Stimulated activated CD4-positive, alpha-beta T cell treated with anti-CD3 and anti-CD28 coated beads, Interleukin-1b, Interleukin-23, amount 100 ng/mL, for 1 hour (primary cell): ENCODE measurements at places on chromosomes 2 and 18.

DNA sequence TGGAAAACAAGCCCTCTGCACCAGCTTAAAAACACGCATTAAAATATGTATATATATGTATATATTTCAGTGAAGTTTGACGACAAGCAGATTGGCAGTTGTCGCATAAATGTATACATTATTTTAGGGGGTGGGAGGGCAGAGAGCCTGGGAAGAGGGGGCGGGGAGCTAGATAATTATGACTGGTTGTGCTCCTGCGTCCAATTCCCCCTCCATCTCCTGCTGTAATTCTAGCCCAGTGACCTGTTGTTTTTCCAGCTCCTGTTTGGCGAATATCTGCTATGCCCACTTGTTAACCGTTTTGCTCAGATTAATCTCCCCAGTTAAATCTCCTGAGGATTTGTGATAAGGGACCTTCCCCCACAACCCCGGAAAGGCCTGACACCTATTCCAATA, 656 bp downstream of the UNC80 start:
- DNase-seq = no peak

DNA sequence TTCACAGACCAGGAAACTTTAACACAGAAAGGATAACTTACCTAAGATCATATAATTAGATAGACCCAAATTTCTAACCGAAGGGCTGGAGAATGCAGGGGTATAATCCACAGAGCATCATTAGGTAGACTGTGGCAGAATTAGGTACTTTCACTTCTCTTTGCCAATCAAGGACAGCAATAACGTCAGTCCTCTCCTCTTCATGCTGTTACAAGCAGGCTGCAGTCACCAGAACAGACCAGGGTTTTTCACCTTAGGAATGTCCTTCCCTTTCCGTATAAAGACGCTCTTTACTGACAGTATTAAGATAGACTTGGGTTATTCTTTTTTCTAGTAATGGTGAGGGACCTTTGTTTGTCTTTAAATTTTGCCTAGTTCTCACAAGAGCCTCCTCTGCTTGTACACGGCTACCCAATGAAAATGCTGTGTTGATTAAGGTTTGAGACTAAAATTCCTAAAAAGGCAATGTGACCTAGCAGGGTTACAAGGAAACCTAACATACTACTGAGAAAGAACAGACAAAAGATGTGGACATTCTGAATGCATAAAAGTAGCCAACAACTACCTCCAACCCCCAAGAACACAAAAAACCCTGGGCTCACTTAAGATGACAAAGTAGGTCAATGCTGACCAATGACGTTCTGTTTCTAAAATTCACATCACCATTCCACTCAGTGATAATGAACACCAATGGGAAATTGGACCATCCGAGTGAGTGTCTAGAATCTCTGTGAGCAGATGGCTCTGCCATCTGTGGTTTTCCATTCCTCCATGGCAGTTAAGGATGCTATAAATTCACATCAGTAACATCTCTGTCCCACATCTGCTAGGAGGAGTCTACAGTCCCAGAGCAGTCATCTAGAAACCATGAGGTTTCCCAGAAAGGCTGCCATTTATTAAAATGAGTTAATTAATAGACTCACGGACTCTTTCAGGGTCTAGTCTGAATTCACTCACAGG, 2.1 kb downstream of the PDIA6 start:
- DNase-seq = no peak

- no peak for DNase-seq
These were observed 99.8 kb upstream of the KCNH7 start for GRCh38 chr2:162938387-162938786.

- no peak for DNase-seq
These were observed 751 bp upstream of the DNAJC10 start for GRCh38 chr2:182715121-182715891.

DNA sequence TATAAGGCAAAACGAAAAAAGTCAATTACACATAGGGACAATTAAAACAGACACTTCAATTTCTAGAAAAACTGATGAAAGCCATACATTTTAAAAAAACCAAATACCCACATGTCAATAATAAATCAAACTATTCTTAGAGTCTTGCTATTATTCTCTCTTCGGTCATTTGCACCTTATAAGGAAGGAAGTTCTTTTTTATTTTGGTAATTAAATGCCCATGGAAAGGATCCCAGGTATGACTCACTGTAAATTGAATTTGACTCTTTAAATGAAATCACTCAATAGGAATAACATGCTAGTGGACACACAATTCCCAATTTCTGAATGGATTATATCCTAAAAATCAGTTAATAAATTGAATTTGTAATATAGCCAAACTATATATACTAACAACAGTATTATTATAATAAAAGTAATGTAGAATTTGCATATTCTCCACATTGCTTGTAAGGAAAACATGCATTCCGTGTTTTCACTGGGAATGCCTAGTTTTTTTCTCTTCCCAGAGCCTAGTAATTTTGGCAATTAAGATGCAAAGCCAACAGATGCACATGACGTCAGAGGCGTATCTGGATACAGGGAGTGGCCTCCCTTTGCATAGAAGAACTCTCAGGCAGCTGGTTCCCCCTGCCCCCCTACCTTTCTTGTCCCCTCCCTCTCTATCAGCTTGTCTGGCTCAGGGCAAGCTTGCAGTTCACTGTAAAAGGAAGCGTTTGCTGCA, 153.5 kb upstream of the PGAP1 start:
- DNase-seq = no peak

- DNase-seq = no peak
These were observed 120.0 kb upstream of the SCN7A start for GRCh38 chr2:166614029-166614428.

DNA sequence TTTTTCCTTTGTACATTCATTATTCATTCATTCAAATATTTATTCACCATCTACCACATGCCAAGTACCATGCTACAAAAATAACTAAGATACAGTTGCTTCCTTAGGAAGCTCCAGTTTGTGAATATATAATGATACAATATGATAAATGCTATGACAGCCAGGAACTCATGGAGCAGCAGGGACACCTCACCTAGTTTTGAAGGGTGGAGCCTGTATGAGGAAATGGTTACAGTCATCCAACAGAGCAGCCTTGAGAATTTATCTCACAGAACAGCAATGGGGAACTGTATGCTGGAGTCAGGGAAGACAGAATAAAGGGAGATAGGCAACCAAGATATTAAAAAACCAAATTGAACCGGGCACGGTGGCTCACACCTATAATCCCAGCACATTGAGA, 124.0 kb downstream of the OSBPL1A start:
- DNase-seq = no peak

GRCh38 chr2:56034258-56034657, 110.7 kb upstream of the EFEMP1 start:
- no peak for DNase-seq

DNA sequence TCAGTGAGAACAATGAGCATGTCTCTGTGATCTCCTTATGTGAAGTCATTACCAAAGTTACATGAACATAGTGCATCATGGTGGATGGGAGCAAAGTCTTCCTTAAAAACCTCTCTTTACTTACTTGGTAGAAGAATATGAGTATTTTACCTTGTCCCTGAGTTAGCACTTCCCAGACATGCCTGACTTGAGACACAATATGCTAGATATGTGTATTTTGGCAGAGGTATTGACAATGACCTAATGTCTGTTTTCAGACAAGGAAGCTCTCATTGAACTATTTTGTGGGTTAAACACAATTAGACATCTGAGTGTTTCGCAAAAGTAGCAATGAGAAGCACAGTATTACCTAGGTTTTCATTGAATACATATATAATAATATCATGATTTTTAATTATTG, 99.1 kb upstream of the MC4R start:
- DNase-seq = no peak

- DNase-seq = no peak
These were observed 134.6 kb upstream of the KLHL29 start for GRCh38 chr2:23250371-23250770.

- DNase-seq = no peak
These were observed 35.6 kb downstream of the HDLBP start for GRCh38 chr2:241279828-241280227.

GRCh38 chr18:9066358-9066757, 36.1 kb upstream of the NDUFV2 start:
- DNase-seq = no peak

- DNase-seq = no peak
These were observed 63.1 kb downstream of the FECH start for GRCh38 chr18:57523171-57523956.

DNA sequence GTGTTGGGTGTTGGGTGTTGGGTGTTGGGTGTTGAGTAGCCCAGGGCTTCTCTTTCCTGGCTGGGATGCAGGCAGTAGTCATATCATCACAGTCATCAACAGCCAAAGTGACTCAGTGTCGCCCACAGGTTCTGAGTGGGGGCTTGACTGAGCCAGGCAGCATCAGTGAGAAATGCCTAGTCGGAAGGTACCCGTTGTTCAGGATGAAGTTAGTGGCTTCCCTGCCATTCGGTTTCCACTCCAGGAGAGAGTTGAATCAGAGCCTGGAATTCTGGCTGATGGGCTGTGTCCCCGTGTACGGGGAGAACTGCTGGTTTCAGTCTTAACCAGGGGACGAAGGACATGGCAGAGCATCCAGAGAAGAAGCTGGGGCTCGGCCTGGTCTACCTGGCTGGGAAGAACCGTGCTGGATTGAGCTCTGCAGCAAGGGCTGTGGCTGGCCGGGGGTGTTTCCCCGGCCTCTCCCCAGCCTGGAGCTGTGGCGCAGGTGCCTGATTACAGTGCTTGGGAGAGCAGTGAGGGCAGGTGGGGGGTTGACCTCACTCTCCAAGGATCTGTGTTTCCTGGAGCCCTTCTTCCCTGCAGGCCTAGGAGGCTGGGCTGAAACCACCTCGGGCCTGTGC, 49.4 kb downstream of the AGAP1 start:
- DNase-seq = no peak

GRCh38 chr2:179037807-179038206, 12.1 kb downstream of the CCDC141 start:
- DNase-seq = no peak

DNA sequence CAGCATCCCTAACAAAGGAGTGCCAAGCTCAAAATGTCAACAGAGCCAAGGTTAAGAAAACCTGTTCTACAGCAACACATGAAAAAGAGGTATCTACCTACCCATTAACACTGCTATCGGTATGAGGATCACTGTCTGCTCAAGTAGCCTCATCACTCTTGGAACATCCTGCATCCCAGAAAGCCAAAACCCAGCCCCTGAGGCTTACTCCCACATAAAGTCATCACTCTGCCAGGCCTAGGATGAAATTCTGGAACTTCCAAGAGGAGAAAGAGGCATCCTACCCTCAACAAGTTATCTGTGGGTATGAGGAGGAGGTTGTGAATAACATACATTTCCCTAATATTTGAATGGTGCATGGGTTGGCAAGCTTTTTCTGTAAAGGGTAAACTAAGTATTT, 25.5 kb downstream of the CDH2 start:
- DNase-seq = no peak

GRCh38 chr18:41326311-41326710, 628.7 kb upstream of the PIK3C3 start:
- no peak for DNase-seq

GRCh38 chr2:224127871-224128501, 88.9 kb upstream of the SERPINE2 start:
- no peak for DNase-seq

GRCh38 chr2:237919593-237919992, 47.2 kb upstream of the UBE2F start:
- no peak for DNase-seq

GRCh38 chr2:200767111-200767885, 44.4 kb upstream of the BZW1 start:
- no peak for DNase-seq
